ENCODE measurements at places on chromosomes 11 and 22. TPM values are rescaled to one million over a fixed set of nuclear protein-coding genes. Genes with fewer than 3 reads are reported as not detected.
A peak's percentile ranks its signal among the peaks of the same experiment; 100 is the strongest.

- DNase-seq, result no peak
Observed at GRCh38 chr11:121298774-121299173, 6.2 kb downstream of the SC5D start.

GRCh38 chr11:109769858-109770257 lies 323.3 kb upstream of the ZC3H12C start:
- DNase-seq, result no peak

DNA sequence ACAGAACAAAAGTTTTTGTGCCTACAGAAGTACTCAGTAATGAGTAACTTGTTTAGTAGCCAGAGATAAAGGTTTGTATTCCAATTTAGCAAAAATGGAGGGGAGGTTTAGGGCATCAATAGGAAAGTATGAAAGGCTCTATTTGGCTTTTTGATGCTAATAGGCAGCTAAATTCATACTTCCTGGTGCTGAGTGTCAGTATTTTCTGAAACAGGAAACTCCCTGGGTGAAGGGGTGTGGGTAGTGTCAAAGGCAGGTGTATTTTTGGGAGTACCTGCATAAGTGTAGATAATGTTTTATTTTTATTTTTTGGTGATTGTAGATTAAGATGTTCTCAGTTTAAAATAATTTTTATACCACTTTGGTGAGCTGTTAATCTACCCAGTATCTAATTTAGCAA lies 29.3 kb upstream of the MMP7 start:
- DNase-seq, result no peak

GRCh38 chr22:18980829-18981228 lies 44.7 kb upstream of the PRODH start:
- no peak for DNase-seq

GRCh38 chr11:112590764-112591163 lies 330.1 kb upstream of the PLET1 start:
- DNase-seq, result no peak

- no peak for DNase-seq
Observed at GRCh38 chr11:98710986-98711385, 309.8 kb upstream of the CNTN5 start.

- no peak for DNase-seq
Observed at GRCh38 chr11:48109046-48109666, 107.5 kb upstream of the OR4B1 start.

DNA sequence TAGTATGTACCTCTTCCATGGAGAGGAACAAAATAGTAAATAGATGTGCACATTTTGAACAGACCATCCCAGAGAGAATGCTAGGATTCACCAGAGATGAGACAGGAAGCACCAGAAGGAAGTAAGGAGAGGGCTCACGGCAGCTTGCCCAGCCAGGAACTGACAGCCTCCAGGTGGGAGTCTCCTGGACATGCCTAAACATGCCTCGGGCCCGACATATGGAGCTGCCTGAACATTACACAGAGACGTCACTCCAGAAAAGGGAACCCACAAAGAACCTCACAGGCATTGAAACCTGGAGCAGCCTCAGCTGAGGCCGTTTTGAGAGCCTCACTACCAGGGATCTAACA lies 67.4 kb downstream of the BRD1 start:
- no peak for DNase-seq

GRCh38 chr11:8321876-8322275 lies 58.2 kb upstream of the LMO1 start:
- no peak for DNase-seq

- no peak for DNase-seq
Observed at GRCh38 chr22:30044881-30045493, 35.3 kb upstream of the HORMAD2 start.

DNA sequence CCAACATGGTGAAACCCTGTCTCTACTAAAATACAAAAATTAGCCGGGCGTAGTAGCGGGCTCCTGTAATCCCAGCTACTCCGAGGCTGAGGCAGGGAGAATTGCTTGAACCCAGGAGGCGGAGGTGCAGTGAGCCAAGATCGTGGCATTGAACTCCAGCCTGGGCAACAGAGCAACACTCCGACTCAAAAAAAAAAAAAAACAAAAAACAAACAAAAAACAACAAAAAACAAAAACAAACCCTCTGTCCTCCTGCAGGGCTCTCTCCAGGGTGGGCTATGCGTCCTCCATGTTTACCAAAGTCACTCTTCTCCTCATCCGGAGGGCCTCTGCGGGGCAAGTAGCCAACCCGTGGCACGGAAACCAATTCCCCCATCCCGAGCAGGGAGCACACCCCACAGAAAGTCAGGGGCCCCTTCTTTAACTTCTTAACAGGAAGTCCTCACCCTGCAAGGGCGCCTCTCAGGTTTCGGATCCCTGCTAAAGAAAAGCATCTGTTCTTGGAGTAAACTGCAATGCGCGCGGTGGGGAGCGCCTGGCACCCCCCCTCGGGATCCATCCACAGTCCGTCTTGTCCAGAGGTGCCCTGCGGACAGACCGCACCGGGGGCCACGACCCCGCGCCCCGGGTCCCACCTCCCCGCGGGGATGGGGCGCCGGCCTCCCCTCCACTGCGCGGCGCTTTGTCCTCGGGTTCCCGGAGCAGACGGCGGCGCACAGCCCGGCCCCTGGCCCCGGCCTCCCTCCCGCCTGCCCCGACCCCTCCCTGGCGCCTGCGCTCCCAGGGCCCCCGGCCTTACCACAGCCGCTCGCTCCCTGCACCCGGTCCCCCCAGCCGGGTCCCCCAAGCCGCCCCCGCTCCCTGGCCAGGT lies 712 bp downstream of the CERK start:
- peak; percentile 50 for DNase-seq

DNA sequence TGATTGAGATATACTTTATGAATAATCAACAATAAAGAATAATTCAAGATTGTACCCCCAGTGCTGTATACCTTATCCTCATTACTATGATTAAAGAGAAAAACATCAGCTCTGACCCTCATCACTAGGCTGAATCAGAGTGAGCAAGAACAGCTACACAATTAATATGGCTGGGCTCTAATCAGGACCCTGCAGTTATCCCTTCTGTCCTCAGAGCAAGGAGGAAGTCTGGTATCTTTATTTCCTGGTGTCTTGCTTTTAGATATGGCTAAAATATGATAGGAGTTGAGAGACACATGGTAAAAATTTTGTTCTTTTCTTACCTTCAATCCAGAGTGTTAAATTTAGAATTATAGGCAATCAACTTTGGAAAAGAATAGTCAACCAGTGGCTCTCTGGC lies 28.6 kb upstream of the GAB2 start:
- DNase-seq, result no peak

- DNase-seq, result no peak
Observed at GRCh38 chr11:124315052-124315451, 1.3 kb upstream of the OR8D1 start.

- no peak for DNase-seq
Observed at GRCh38 chr22:47394504-47395440, 632.3 kb downstream of the TBC1D22A start.

DNA sequence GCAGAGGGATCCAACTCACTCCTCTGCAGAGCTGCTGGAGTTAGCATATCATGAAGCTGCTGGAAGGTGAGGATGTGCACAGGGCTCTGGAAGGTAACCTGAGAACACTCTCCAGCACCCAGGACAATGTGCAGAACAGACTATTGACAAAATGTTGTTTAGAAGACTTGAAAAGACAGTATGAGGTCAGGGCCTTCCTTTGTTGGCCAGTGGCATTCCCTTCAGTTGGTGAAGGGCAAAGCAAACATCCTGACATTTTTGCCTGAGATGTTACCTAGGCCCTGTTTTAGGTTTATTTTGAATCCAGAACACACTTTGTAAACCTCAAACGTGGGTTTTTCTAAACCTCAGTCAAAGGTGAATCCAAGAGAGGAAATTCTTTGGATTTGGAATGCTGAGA lies 67.8 kb downstream of the DEPDC5 start:
- DNase-seq, result no peak

DNA sequence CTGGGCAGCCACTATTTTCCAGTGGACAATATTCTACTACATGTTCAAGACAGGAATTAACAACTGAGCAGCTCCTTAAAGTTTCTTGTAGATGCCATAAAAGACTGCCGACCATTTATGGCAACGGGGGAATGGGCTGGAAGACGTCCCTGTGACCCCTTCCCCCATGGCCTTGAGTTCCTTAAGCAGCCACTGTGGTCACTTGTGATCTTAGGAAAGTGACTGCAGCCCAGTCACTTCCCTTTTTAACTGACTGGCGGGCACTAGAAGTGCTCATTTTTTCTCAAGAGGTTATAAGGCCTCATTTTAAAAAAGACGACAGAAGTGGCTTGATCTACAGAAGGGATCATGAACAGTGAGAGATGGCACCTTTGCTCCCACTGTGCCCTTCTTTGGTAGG lies 153.2 kb upstream of the NARS2 start:
- DNase-seq, result no peak

DNA sequence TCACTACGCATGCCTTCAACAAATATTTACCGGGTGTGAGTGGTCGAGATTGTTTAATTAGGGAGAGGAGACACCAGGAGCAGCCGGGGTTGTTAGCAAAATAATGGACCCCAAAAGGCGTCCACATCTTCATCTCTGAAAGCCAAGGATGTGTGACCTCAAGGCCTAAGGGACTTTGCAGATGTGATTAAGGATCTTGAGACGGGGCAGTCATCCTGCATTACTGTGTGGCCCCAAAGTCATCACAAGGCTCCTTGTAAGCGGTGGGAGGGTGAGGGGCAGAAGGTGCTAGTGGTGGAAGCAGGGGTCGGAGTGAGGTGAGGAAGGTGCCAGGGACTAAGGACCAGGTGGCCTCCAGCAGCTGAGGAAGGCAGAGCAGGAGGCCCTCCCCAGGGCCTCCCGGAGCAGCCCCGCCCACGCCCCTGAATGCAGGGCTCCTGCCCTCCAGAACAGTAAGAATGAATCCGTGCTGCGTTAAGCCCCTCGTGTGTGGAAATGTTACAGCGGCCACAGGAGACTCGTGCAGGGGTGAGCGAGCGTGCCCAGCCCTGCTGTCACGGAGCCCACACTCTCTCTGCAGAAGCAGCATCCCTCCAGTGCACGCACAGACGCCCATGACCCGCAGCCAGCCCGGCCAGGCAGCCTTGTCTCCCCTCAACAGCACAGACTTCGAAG lies 83.5 kb downstream of the CELSR1 start:
- no peak for DNase-seq

TMEM121B gene
- 0.06 TPM for polyA plus RNA-seq

PPME1 gene
- 9.1 TPM for polyA plus RNA-seq

HPX gene
- 6,171 TPM for polyA plus RNA-seq

NAALAD2 gene
- polyA plus RNA-seq, result 0.51 TPM

ART1 gene
- not detected for polyA plus RNA-seq

SERPIND1 gene
- 173 TPM for polyA plus RNA-seq

ZFTA gene
- polyA plus RNA-seq, result 1.7 TPM

DBX1 gene
- not detected for polyA plus RNA-seq

MICAL3 gene
- 16.5 TPM for polyA plus RNA-seq

ROBO4 gene
- 2.5 TPM for polyA plus RNA-seq

SLC22A9 gene
- 10.0 TPM for polyA plus RNA-seq

SCARF2 gene
- 1.7 TPM for polyA plus RNA-seq

APOA5 gene
- polyA plus RNA-seq, result 996 TPM

SMIM35 gene
- polyA plus RNA-seq, result not detected
